ENCODE measurements at places on chromosomes 4 and X.

DNA sequence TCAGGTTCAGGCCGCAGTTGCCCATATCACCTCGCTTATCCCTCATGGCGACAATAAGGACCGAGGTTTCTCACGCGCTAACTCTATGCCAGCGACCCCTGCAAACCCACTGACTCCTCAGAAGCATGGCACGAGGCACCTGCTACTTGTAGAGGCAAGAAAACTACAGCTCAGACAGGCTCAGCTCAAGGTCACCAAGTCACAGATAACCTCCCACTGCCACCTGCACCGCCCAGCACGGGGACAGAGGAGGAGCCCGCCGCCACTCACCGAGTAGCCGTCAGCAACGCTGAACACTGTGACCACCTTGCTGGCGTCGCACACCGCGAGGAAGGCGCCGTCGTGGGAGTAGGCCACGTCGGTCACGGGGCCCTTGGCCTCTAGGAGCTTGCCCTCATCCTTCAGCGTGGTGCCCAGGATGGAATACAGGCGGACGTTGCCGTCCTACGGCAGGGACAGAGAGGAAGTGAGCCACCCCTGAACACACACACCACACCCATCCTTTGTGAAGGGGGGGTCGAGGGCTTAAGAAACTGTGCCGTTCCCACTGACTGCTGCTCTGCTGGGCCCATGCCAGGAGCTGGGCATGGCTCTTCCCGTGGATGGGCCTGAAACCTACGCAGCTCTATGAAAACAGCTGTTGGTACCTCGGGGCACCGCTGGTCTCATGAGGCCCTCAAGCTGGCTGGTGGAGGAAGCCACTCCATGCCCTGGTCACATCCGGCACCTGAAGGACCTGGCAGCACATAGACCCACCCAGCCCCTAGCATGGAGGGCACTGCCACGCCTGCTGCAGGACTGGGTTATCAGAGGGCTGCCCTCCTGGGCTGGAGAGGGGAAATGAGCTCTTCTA is 38.9 kb downstream of the WDR1 start:
- DNase-seq, result no peak

GRCh38 chr4:40308528-40309122 is 26.5 kb upstream of the CHRNA9 start:
- no peak for DNase-seq

GRCh38 chr4:139552517-139553307 is 3.3 kb downstream of the SETD7 start:
- DNase-seq, result no peak

DNA sequence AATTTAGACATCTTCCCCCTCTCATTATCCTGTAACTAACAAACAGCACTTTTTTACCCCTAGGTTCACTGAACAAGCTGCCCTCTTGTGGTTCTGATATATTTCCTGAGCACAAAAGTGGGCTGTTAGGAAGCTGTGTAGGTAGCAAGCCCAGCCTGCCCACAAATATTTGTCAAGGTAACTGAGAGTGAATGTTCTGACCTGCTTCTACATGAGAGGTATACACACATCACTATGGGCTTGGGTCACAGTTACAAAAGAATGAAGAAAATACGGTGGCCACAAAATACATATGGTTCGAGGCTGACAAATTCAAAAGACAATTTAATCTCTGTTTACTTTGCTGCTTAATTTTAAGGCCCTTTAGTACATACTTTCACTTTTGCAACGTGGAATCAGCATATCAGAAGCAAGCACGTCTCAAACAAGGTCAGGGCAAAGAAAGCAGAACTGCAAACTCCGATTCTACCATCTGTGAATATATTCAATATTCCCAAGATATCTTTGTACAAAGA is 78.7 kb downstream of the RBM47 start:
- DNase-seq, result no peak

DNA sequence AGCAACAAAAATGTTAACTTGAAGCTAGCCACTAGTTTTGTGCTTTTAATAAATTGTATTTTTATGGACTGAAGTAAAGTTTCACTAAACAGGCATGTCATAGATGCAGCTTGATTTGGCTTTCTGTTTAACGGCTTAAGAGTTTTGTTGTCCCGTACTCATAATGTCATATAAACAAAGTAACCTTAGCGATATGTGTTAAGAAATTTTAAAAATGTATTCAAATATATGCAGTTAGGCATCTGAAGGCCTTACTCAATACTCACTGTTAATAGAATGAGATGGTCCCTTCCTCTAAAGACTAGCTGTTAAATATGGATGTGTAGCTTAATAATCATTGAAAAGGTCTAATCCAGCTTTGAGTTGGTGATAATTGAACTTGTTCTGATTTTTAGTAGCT is 1.0 kb upstream of the SCLT1 start:
- no peak for DNase-seq

DNA sequence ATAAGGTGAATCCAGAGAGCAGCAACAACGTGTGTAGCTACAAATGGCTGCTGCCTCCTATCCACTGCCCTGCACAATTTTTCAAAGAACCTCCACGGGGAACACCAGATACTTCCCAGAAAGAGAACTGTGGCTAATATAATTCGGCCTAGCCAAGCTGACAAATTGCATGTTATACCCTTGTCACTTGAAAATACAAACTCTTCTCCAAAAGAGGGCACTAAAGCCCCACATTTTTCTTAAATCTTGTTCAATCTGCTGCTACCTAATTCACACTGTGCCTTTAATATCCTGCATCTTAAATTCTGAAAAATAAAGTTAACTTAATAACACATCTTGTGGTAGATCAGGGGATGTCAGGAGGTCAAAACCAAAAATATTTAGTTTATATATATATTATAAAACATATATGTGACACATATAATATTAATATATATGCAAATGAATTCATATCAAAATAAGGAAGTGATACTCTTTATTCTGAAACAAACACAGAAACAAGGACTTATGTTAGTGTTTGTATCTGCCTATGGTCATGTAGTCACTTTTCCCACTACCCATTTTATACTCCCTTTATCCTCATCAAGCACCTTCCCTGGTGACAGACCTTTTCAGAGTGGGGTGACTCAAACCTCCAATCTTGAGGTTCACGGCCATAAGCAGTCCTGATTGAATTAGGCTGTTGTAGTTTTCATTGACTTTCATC is 24.1 kb downstream of the CT45A1 start:
- no peak for DNase-seq

DNA sequence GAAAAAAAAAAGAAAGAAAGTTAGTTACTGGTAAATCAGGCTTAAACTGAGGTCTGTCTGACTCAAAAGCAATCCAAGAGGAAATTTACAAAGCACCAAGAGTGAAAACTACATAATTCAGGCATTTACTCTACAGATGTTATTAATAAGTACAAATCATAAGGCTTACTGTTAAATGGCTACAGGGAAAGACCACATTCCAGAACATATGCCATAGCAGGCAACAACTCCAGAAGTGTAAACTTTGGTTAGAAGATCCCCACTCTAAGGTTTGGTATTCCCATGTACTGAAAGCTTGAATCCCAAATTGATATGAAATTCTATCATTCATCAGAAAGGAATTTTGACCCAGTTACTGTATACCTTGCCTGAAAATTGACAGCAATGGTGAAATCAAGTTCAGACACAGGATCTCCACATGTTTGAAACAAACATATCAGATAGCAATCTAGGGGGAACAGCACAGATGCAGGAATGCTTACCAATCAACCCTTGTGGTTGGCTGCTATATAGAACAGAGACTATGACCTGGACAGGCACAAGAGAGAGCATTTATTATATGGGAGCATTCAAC is 6.6 kb downstream of the USP26 start:
- no peak for DNase-seq

DNA sequence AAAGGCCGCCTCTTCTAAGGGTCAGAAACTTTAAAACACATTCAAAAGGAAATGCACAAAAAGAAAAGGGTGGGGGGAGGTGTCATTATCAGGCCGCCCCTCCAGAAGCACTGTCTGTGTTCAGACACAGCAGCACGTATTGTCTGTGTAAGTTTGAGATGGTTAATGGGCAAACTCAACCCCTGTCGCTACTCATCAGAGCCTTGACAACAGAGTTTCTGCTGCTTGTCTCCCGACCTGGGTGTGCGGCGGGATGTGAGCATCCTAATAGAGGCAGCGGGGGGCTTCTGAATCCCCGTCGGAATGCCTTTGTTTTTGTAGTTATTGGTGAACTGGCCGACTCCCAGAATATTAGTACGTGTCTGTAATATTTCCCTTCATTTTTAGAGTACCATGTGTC is 158.9 kb downstream of the DCTD start:
- DNase-seq, result no peak

DNA sequence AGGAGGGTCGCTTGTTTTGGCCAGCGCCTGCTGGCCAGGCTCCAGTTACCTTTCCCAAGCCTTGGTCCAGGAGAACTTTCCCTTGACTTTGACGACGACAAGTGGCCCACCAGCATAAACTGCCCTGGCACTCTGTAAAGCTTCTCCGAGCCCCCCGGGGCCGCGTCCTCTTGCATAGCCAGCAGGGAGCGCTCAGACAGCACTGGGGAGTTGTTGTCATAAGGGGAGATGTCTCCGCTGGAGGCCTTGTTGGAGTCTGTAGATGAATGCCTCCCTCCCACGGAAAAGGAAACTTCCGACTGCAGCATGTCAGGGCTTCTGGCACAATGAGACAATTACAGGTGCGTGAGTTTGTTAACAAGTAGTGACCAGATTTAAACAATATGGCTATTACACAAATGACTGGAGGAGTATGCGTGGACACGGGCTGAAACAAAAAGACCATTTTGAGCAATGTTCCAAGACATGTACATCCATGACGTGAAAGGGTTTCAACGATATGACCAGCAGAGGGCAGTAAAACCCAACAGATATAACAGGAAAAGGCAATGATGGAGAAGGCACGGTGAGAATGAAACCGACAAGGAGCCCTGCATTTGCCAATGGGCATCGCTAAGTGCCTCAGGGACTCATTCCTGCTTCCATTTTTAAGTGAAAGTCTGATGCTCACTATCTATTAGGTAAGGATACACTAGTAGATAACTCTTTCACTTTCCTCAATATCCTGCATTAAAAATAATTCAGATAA is 33.0 kb downstream of the HCCS start:
- DNase-seq, result peak; percentile 70

DNA sequence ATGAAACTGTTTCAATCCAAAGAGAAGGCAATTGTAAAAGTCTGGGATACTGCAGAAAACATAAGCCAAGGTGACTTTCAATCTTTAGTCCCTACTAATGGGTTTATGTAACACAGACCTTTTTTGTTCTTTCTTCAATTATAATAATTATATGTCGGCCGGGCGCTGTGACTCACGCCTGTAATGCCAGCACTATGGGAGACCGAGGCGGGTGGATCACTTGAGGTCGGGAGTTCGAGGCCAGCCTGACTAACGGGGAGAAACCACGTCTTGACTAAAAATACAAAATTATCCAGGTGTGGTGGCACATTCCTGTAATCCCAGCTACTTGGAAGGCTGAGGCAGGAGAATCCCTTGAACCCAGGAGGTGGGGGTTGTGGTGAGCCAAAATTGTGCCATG is 489.8 kb upstream of the CTSO start:
- no peak for DNase-seq

DNA sequence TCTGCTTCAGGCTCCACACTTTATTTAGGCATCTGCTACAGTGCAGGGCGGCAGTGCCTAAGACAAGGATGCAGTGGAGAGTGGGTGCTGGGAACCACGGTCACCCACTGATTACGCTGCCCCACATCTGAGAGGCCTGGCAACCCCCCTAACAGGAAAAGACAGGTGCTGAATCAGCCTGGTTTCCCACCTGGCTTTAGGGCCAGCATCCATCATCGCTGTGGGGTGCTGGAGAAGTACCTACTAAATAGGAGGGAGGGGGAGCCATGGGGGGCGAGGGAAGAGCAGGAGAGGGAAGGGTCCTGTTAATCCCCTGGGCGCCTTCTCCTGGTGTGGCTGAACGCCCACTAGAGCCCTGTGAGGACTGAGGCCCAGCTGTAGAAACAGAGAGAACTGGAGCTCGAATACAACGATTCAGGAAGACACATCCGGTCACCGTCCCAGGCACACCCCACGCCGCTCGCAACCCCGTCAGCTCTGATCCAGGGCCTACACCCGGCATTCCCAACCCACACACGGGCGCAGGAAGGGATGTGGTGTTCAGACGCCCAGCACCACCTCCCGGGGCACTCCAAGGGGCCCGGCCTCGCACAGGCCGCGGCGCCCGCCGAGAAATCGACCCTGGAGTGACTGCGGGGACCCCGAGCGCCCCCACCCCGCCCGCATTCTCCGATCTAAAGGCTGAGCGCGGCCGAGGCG is 554 bp downstream of the DCTD start:
- no peak for DNase-seq

DNA sequence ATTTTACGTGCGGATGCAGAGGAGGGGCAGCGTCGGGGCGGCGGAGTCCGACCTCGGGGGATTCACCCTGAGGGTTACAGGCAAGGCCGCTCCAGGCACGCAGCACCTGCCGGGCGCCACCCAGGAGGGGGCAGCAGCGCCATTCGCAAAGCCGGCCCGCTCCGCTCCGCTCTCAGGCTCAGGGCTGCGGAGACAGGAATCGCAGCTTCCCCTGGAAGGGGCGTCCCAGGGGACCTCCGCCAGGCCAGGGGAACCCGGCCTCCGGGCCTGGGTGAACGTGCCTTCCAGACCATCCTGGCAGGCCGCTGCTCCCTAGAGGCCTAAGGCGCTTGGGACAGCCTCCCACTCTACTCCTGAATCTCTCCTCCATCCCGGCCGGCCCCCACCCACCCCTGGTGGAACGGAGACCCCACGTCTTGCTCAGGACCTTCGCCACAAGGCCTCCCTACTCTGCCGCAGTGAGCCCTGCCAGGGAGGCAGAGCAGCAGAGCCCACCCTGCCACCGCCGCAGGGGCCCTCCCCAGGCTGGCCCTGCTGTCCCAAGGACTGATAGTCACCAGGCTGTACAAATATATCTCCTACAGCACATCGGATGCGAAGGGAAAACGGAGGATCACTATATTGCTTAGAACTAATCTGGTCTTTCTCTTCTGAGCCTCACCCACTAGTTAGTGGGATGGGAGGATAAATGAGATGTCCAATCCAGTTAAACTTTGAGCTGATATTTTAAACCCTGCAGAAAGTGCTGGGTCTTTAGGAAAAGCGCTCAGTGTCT is 115.0 kb downstream of the SMIM20 start:
- no peak for DNase-seq

DNA sequence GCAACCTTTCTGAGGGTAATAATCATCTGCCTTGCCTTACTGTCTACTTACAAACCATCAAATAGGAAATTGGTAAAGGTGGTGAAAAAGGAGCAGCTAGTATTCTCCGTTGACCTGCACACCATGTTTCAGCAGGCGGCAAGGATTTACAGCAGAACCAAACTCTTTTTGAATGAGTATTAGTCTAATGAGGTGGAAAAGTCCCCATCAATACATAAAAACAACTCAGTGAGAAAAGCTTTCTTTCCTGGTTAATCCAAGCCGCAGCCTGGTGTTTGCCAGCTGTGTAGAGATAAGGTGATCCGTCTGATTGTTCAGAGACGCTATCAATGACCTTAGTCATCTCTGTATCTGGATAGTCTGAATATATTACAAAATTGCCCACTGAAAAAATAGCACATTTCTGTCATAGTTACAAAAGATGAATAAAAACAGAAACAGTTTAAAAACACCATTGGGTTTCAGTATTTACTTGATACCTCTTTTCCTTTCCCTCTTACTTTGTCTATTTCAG is 110.4 kb upstream of the TBC1D9 start:
- no peak for DNase-seq

Data from astrocyte of the cerebellum (primary cell).